ENCODE measurements at places on chromosomes 12 and 14.

- peak; percentile 40 for DNase-seq
Observed at GRCh38 chr12:57340104-57340503, 89.1 kb upstream of the STAC3 start.

GRCh38 chr14:51989293-51990234, at the start of gene RTRAF:
TSS of gene RTRAF (plus strand) at chr14:51989546. CDS start at chr14:51989640, 94 bp downstream.
- peak; percentile 84 for DNase-seq

DNA sequence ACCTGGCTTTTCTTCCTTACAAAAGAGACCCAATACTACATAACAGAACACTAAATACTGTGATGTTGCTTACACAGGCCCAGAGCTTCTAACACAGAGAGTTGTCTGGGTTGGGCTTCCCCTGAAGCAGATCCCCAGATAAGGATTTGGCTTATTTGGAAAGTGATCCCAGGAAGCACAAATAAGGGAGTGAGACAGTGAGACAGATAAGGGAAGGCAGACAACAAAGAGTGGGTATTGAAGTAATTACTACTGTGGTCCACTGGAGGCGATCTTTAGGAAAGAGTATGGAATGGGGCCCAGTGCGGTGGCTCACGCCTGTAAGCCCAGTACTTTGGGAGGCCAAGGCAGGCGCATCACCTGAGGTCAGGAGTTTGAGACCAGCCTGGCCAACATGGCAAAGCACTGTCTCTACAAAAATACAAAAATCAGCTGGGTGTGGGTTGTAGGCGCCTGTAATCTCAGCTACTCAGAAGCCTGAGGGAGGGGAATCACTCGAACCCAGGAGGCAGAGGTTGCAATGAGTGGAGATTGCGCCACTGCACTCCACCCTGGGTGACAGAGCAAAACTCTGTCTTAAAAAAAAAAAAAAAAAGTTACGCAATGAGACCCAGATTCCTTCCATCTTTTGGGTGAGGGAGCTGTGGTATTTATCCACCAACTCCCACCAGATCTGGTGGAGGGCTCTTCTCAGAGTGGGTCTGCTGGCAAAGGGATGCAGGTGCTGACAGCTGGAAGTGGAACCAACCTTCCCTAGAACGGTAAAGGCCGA, 10.2 kb upstream of the C12orf43 start:
- no peak for DNase-seq

- DNase-seq: no peak
Observed at GRCh38 chr14:82080370-82080769, 546.7 kb upstream of the SEL1L start.

- DNase-seq: peak; percentile 97
Observed at GRCh38 chr12:124916374-124917134, 2.1 kb upstream of the UBC start.

DNA sequence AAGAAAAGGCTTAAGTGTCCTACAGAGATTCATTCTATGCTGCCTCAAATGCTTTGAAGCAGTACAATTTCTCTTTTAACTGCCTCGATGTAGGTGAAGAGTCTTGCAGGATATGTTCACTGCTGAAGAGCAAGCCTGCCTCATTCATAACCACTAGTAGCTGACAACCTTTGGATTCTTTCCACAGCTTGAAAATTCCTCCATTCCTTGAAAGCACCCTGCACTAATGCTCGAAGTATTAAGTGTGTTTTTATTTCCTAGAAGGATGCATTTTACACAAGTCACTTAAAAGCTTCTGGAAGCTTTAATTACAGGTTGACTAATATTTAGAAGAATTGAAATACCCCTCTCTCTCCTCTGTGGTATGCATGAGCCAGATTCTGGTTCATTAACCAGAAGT, 429.4 kb downstream of the DIO2 start:
- DNase-seq: peak; percentile 90

Measured in renal cortical epithelial cell (primary cell).